ENCODE measurements at places on chromosomes 6 and 20.

GRCh38 chr6:68677058-68677457 is 42.0 kb downstream of the ADGRB3 start:
- DNase-seq, result no peak

- no peak for DNase-seq
Measured at GRCh38 chr20:576156-576555, 32.6 kb upstream of the CSNK2A1 start.

DNA sequence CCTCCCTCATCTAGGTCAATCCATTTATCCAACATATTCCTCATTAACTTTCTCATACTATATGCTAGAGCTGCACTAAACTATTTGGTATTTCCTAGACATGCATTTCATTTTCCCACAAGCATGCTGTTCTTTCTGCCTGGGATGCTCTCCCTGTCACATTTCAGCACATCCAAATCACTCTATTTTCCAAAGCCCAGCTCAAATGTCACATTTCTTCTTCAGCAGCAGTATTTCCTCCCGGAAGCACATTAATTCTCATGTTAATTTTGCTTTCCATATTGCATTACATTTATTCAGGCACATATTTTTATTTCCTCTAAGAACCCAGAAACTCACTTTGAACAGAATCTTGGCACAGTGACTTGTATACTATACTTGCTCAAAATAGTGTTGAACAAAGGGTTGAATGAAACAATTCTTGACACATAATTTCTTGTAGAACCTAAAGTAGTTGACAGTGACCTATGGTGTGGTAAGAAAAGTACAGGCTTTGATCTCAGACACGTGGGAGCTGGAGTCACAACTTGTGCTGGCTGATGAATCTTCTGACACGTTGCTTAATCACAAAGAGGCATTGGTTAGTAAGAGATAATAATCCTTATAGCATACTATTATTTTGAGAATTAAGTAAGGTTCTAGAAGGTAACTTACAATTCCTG is 30.8 kb upstream of the CD2AP start:
- DNase-seq, result no peak

DNA sequence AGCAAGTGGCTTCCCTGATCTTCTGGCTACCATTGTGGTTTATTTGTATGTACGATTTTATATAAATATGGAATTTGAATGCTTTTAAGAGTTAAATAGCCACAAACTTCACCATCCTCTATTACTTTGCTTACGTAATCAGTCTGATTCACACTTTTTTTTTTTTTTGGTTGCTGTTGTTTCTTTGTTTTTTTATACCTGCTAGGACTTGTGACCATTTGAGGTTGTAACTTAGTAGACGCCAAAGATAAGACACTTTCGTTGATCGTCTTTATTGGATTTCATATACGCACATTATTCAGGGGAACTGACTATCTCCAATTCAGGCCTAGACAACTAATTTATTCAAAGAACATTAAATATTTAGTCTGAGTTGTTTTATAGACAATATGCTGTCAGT is 559.0 kb downstream of the CBLN4 start:
- DNase-seq, result no peak

- DNase-seq, result no peak
Measured at GRCh38 chr6:127786109-127786508, 114.7 kb downstream of the THEMIS start.

DNA sequence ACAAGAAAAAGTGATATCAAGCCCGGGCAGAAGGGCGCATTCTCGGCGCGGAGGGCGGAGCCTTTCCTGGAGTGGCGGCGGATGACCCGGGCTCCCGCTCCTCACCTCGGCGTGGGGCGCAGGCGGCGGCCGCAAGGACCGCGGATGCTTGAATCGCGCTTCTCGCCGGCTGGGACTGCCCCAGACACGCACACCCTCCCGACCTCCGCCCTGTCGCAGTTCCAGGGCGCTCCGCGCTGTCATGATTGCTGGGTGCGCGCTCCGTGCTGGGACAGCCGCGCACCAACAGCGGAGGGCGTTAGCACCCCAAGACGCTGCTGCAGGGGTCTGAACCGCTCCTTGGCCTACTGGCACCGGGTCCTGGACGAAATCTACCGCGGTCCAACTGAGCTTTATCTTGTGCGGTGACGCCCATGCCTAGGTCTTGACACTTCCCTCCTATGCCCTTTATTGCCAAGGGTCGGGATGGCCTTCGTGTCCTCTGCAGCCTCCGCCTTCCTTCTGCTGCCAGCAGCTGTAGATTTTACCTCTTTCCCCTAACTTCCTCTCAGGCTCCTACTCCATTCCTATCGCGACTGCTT is 43.3 kb downstream of the IRAK1BP1 start:
- DNase-seq, result no peak

DNA sequence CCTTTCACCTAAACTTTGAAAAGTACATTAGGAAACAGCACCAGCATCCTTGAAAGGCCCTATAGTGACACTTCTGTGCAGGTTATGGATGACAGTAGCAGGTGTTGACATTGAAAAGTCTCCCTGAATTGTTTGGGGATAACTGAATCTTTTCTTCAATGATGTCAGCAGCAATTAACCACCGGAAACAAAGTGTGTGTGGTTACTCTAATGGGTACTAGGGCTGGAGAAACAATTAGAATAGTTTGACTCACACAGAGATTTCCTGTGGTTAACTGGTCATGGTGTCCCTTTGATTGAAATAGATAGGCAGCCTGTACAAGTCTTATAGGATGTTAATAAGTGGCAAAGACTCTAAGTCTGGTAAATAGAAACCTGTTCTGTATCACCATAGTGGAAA is 189.1 kb downstream of the TBX18 start:
- no peak for DNase-seq

- no peak for DNase-seq
Measured at GRCh38 chr6:39599973-39600372, 125.2 kb downstream of the KIF6 start.

DNA sequence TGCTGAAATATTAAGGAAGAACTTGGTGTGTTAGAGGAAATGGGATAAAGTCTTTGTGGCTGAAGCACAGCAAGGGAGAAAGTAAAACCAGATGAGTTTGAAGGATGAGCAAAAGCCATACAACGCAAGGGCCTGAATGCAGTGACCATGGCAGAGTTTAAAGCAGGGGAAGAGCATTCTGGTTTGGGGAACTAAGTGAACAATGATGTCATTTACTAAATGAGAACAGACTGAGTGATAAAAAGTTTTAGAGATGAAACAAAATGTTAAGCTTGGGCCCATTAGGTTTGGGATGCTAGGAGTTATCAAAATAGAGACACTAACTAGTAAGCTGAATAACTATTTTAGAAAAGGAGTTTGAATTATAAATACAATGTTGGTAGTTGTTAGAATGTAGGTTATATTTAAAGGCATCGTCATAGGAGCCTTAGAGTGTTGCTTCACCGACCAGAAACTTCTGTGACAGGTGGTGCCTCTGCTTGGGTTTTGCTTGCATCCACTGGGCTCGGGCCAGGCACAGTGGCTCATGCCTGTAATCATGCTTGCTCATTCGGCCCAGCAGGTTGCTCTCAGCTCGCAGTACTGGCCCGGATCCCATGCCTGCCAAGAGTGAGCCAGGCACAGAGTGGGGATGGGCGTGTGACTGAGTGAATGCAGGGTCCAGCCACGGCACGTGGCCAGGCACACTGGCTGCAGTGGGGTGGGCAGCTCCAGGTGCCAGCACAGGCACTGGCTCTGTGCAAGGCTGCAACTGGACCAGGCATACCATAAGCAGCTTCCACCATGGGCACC is 37.4 kb upstream of the OPRM1 start:
- no peak for DNase-seq

DNA sequence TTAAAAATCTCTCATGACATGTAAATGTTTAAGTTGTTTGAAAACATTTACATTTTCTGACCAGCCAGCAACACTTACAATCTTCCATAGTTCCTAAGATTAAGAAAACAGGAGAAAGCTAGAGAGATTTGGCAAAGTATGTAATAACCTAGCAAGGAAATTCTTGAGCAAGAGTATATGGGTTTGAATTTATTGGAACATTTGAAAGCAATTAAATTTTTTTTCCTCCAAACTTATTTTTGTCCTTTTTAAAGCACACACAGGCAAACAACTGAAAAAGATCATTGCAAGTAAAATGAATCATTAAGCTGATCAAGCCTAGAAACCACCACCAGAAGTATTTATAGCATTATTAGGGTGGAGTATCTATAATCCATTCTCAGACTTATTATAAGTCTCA is 20.1 kb upstream of the ZNF217 start:
- no peak for DNase-seq

- DNase-seq, result no peak
Measured at GRCh38 chr6:75530696-75531095, 37.1 kb upstream of the FILIP1 start.

GRCh38 chr6:10411131-10411970 is 3.5 kb downstream of the TFAP2A start:
- DNase-seq, result no peak

DNA sequence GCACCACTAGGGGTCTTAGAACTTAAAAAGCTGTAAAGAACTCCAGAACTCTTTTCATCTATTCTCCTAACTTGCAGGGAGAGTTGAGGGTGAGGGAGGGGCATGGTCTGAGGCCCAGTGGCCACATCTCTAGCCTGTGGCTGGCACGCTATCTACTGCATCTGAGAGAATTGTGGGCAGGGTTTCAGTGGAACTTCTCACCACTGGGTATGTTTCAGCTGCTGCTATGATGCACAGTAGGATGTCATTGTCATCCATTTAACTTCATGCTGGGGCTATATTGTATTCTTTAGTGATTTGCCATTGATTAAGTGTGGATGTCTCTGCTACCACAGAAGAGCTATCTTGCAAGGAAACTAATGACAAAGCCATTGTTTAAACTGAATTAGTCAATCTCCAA is 4.5 kb downstream of the TMEM14A start:
- DNase-seq, result no peak

DNA sequence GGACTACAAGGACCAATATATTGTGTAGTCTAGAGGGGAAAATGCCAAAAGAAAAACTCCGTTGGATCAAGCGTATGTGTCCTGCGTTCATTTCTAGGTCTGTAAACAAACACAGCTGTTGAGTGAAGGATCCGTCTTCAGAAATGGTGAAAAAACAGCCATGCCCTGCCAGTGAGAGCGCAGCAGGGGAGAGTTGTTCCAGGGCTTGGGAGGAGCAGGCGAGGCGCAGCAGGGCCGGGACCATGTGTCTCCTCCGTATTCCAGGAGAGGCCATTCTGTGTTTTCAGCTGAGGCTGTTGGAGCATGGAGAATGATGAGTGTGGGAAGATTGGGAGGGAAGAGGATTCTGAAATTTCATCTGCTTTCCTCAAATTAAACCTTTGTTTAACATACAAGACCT is 38.0 kb downstream of the BMP6 start:
- DNase-seq, result no peak

GRCh38 chr20:2335096-2335870 is 39.5 kb downstream of the TGM3 start:
- DNase-seq, result no peak

GRCh38 chr6:112839525-112839961 is 492.4 kb downstream of the RFPL4B start:
- DNase-seq, result no peak

DNA sequence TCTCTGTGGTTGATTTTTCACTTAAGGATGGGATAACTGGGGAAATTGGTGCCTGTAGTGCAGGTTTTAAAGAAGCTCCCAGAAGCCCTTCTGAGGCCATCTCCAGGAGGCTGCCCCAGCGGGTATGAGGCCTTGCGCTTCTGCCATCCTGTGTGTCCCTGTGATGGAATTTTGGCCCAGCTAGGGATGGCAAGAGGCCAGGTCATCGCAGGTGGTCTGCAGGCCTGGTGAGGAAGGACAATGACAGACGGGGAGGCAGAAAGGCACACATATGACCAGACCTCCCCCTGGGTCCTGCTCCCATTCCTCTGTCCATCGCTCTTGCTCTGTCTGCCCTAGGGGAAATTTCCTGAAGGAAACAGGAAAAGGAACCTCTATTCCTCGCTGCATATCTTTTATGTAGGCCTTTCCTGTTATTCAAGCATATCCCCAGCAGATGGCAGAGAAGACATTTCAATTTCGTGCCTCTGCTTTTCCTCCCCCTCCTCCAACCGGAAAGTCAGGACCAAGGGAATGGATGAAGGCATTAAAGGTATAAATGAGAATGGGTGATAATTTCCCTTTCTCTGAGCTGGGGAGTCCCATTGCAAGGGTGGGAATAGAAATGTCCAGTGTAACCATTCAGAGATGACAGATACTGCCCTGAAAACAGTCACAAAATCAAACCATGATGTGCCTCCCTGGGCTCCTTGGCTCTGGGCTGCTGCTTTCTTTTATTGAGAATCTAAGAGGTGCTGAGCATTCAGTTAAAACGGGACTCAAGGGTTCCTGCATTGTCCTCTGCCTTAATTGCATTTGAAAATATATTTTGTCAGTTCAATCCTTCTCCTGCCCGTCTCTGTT is 17.6 kb upstream of the HLA-F start:
- DNase-seq, result no peak

DNA sequence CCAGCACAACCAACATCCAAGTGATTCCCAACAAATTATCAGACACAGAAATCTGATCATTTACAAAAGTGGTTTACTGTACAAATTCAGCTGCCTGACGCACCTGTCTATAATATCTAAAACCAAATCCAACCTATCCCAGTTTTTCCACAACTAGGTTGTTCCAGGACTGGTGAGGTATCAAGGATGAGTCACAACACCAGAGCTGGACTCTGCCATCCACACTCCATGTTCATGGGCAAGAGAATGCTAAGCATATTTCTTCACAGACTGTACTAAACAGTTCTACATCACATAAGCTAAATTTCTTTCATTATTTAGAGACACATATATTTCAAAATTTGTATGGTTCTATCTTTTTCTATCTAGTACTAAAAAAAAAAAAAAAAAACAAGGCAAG is 141.6 kb downstream of the BTBD9 start:
- DNase-seq, result no peak
